ENCODE measurements at places on chromosomes 2 and 18. TPM values are rescaled to one million over a fixed set of nuclear protein-coding genes. Genes with fewer than 3 reads are reported as not detected.

Gene IL36G
- polyA plus RNA-seq = not detected

Gene TXNDC2
- polyA plus RNA-seq = 0.08 TPM

Gene SLC9A4
- polyA plus RNA-seq = 0.22 TPM

Gene NFATC1
- 8.5 TPM for polyA plus RNA-seq

Gene KIAA2012
- 0.05 TPM for polyA plus RNA-seq

Gene C2orf66
- 0.10 TPM for polyA plus RNA-seq

Gene ALPG
- polyA plus RNA-seq = not detected

Gene PTMA
- polyA plus RNA-seq = 1,510 TPM

Gene NYAP2
- 0.01 TPM for polyA plus RNA-seq

Gene CCDC74A
- polyA plus RNA-seq = 21.3 TPM

Gene MBD5
- 16.5 TPM for polyA plus RNA-seq

Gene CDH20
- 1.1 TPM for polyA plus RNA-seq

Gene CREB1
- polyA plus RNA-seq = 14.8 TPM

Gene TUBB8B
- polyA plus RNA-seq = 0.28 TPM

Gene SAP130
- 13.0 TPM for polyA plus RNA-seq

Gene BOLL
- not detected for polyA plus RNA-seq

Gene SFTPB
- not detected for polyA plus RNA-seq

Gene REG3A
- polyA plus RNA-seq = not detected

Gene CHRND
- polyA plus RNA-seq = not detected

Gene HJURP
- polyA plus RNA-seq = 0.27 TPM

Gene WDR75
- polyA plus RNA-seq = 20.4 TPM

Gene PNO1
- 14.3 TPM for polyA plus RNA-seq

Gene REEP1
- 39.5 TPM for polyA plus RNA-seq

Gene SDC1
- polyA plus RNA-seq = 65.3 TPM

Gene SALL3
- polyA plus RNA-seq = 0.60 TPM

Gene ME2
- polyA plus RNA-seq = 30.9 TPM

Gene SCN2A
- polyA plus RNA-seq = 0.27 TPM

Gene ABCG8
- 0.01 TPM for polyA plus RNA-seq

Gene POMC
- 4.1 TPM for polyA plus RNA-seq

Gene SLC5A7
- 0.95 TPM for polyA plus RNA-seq

Gene UGT1A10
- not detected for polyA plus RNA-seq

Gene VIL1
- polyA plus RNA-seq = 0.08 TPM

Gene LGALSL
- polyA plus RNA-seq = 4.7 TPM

Gene ROCK2
- polyA plus RNA-seq = 36.3 TPM

Gene RNF144A
- polyA plus RNA-seq = 4.3 TPM

Gene RAMP1
- polyA plus RNA-seq = 185 TPM

Gene MALT1
- polyA plus RNA-seq = 8.1 TPM

Gene CLHC1
- polyA plus RNA-seq = 3.8 TPM

Gene SRD5A2
- polyA plus RNA-seq = 2.4 TPM

Gene APCDD1
- polyA plus RNA-seq = 200 TPM

Gene AFF3
- polyA plus RNA-seq = 15.1 TPM

Gene HDAC4
- polyA plus RNA-seq = 24.4 TPM

Gene AAK1
- 9.3 TPM for polyA plus RNA-seq

Gene GBX2
- not detected for polyA plus RNA-seq

Gene C2orf74
- polyA plus RNA-seq = 22.6 TPM

Gene AGXT
- 0.49 TPM for polyA plus RNA-seq

Gene SIX3
- not detected for polyA plus RNA-seq

Gene CNRIP1
- polyA plus RNA-seq = 41.5 TPM

Gene CFC1
- not detected for polyA plus RNA-seq

Measured in urinary bladder (tissue), 4 donors.